ENCODE measurements at places on chromosomes 5 and 9. TPM values are rescaled to one million over a fixed set of nuclear protein-coding genes. Genes with fewer than 3 reads are reported as not detected.
A peak's percentile ranks its signal among the peaks of the same experiment; 100 is the strongest.

DNA sequence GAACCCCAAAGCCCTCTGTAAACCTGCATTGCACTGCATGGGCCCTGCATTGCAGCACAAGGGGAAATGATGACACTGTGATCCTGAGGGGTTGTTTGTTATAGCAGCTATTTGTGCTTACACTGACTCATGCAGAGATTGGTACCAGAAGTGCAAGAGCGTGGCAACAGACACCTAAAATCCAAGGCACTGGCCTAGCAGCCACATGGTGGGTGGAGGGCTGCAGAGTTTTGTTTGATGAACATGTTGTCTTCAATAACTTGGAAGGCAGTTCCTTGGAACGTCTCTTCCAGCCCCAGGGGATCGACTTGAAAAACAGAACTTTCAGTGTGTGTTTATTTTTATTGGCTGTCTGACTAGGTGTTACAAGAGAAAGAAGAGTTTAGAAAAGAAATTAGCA, 14.5 kb downstream of the FCN2 start:
- no peak overlapping the region for H3K27ac ChIP-seq
- no peaks in the 10 kb centered on the region for H3K4me1 ChIP-seq
- H3K36me3 ChIP-seq = peaks cover 4% of the 10 kb centered on the region

DNA sequence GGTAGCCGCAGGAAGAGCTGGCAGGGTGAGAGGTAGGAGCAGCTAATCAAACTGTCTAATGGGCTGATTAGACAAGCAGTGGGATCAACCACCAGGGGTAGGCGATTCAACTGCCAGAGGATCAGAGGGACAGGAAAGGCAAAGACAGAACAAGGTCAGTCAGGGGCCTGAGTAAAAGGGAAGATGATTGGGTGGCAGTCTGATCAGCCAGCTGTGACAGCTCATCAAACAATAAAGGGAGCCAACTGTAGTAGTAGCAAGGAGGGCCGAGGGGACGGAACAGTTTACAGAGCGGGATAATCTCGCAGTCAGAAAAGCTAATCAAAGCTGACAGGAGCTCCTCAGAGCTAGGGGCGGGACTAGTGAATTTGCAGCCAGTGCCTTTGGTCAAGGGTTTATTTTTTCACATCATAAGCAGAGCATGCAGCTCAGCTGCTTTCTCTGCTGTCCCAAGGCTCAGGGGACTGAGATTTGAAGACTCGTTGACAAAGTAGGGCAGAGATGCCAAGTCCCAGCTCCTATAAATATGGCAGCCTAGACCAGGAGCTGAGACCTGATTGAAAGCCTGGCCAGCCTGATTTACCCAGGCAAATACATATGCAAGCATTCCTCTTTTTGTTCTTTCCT, 418.2 kb downstream of the GABRG2 start:
- H3K27me3 ChIP-seq = no peaks in the 10 kb centered on the region
- no peak overlapping the region for H3K27ac ChIP-seq
- H3K4me3 ChIP-seq = no peak overlapping the region

Gene CD72
- total RNA-seq = 7.0 TPM

GRCh38 chr5:152472083-152472482, 67.0 kb upstream of the NMUR2 start:
- H3K4me3 ChIP-seq = no peak overlapping the region
- peaks cover 9% of the 10 kb centered on the region for H3K27me3 ChIP-seq
- H3K4me1 ChIP-seq = peaks cover 16% of the 10 kb centered on the region
- no peak overlapping the region for H3K27ac ChIP-seq

DNA sequence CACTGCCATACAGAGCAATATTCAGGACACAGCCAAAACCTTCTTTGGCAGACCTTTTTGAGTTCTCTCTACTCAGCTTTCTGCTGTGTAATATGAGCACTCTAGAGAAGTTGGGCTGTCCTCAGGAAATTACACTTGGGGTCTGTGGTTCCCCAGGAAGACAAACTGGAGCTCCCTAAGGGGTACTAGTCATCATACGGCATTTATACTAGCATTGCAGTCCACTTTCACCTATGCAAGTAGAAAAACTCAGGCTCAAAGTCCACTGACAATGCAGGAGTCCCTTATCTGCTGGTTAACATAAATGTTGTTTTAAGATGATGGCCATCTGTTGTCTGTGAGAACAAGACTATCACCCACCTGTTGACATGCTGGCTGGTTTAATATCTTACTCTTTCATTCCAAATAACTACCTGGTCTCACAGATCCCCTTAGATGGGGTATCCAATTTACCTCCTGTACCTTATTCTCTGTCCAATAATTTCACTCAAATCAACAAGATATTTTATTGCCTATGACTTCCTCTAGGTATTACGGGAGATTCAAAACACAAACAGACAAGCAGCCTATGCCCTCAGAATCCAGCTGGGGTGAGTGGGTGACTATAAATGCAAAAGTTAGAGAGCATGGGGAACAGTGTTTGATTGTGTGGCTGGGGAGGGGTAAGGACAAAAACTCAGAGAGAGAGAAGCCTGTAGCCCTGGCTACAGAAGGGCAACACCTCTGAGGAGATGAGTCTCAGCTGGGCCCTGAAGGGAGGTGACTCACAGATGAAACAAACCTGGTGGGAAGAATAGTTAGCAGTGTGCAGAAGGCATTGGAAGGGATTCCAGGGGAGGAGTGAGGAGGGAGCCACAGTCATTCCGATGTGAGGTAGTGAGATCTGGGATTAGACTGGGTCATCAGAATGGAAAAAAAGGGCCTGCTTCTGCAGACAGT, 10.2 kb downstream of the DOCK8 start:
- no peak overlapping the region for H3K27ac ChIP-seq
- H3K4me1 ChIP-seq = peaks cover 33% of the 10 kb centered on the region
- no peaks in the 10 kb centered on the region for H3K27me3 ChIP-seq
- peak; percentile 71 for DNase-seq

DNA sequence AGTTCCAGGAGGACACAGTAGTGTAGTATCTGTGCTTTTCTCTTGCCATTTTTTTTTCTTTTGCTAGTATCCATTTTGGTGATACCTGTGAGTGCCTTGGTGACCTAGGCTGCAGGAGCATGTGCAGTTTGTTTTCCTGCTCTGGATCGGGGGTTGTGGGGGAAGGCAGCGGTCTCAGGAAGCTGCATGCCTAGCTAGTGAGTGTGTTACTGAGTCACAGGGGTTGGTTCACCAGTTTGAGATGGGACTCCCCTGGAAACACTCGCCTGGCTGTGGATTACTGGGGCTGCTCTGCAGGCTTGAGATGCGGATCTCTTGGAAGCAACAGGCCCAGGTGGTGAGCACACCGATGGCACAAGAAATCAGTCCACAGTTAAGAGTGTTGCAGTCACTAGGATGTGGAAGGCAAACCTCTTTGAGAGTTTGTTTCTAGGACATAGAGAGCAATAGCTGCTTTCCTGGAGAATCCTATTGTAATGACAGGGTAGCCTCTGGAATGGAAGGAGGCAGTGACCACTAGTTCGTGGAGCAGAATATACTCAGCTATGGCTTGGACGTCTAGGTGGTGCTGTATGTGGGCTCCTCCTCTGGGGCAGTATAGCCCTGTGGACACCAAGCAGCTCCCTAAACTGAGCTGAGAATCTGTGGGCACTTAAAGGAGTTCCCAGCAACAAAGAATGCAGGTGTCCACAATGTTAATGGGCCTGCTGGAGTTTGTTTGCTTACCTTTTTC, 20.0 kb upstream of the SPATA31E1 start:
- H3K4me1 ChIP-seq = no peaks in the 10 kb centered on the region
- H3K27me3 ChIP-seq = peaks cover 25% of the 10 kb centered on the region
- no peaks in the 10 kb centered on the region for H3K36me3 ChIP-seq

Gene IL13
- 8.4 TPM for total RNA-seq

- peaks cover 11% of the 10 kb centered on the region for H3K27me3 ChIP-seq
- no peak for DNase-seq
- no peaks in the 10 kb centered on the region for H3K36me3 ChIP-seq
- no peaks in the 10 kb centered on the region for H3K4me1 ChIP-seq
- H3K4me3 ChIP-seq = no peak overlapping the region
Observed at GRCh38 chr9:4225291-4226028, 74.4 kb downstream of the GLIS3 start.

Gene LNPEP
- total RNA-seq = 180 TPM

- peaks cover 12% of the 10 kb centered on the region for H3K4me1 ChIP-seq
- H3K4me3 ChIP-seq = no peak overlapping the region
- peak overlapping the region; percentile 47 for H3K27ac ChIP-seq
- no peak for DNase-seq
- peaks cover 6% of the 10 kb centered on the region for H3K36me3 ChIP-seq
Observed at GRCh38 chr9:130117816-130118632, 54.2 kb upstream of the NCS1 start.

GRCh38 chr5:93915142-93915553, 173.7 kb upstream of the POU5F2 start:
- H3K36me3 ChIP-seq = no peaks in the 10 kb centered on the region
- no peak overlapping the region for H3K4me3 ChIP-seq
- no peaks in the 10 kb centered on the region for H3K27me3 ChIP-seq
- DNase-seq = no peak
- no peak overlapping the region for H3K27ac ChIP-seq

Gene OMD
- total RNA-seq = not detected

GRCh38 chr9:132743931-132744479, 73.7 kb downstream of the GTF3C4 start:
- no peak overlapping the region for H3K27ac ChIP-seq
- DNase-seq = no peak
- peaks cover 32% of the 10 kb centered on the region for H3K27me3 ChIP-seq
- no peaks in the 10 kb centered on the region for H3K4me1 ChIP-seq
- no peak overlapping the region for H3K4me3 ChIP-seq

Gene NUTM2G
- not detected for total RNA-seq

Gene ARID3C
- not detected for total RNA-seq

GRCh38 chr9:27292659-27293405, 4.1 kb downstream of the EQTN start:
- H3K36me3 ChIP-seq = no peaks in the 10 kb centered on the region
- H3K4me1 ChIP-seq = no peaks in the 10 kb centered on the region
- no peak overlapping the region for H3K27ac ChIP-seq

DNA sequence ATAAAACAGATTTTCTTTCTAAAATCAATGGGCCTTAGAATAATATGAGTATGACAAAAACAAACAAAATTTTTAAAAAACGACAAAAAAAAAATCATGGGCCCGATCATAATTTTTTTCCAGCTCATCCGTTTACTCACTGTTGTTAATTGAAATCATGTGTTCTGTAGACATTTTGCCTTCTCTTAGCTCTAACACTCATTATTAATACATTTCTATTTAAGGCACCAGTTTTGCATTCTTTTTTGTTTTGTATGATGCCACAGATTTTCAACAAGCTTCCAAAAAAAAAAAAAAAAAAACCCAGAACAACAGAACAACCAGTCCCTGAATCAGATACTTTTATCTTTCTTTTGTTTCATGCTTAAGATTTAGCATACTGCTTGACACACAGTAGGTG, 86.4 kb downstream of the PRLR start:
- H3K4me1 ChIP-seq = no peaks in the 10 kb centered on the region
- no peaks in the 10 kb centered on the region for H3K27me3 ChIP-seq
- no peaks in the 10 kb centered on the region for H3K36me3 ChIP-seq
- no peak for DNase-seq
- no peak overlapping the region for H3K4me3 ChIP-seq
- no peak overlapping the region for H3K27ac ChIP-seq

- no peak overlapping the region for H3K4me3 ChIP-seq
- H3K27me3 ChIP-seq = peaks cover 52% of the 10 kb centered on the region
- H3K27ac ChIP-seq = no peak overlapping the region
- peaks cover 3% of the 10 kb centered on the region for H3K4me1 ChIP-seq
- DNase-seq = no peak
Observed at GRCh38 chr5:176679365-176680225, 32.3 kb downstream of the TSPAN17 start.

DNA sequence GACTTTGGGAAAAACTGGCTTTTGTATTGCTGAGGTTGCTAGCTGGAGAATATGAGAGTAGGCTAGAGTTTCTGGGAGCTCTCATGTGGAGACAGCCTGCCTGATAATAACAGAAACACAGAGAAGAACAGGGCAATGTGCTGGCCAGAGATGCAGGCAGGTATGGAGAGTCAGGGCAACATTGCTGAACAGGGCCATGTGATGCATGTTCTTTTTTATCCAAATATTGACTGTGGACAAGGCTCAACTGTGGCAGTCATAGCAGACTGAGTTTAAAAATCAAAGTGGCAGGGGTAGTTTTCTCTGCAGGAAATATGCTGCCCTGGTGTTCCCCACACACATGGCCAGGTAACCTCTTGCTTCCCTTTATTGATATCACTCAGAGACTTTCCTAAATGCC, 381.1 kb downstream of the RASEF start:
- DNase-seq = no peak
- H3K27me3 ChIP-seq = no peaks in the 10 kb centered on the region
- H3K36me3 ChIP-seq = no peaks in the 10 kb centered on the region
- H3K27ac ChIP-seq = no peak overlapping the region
- H3K4me3 ChIP-seq = no peak overlapping the region
- no peaks in the 10 kb centered on the region for H3K4me1 ChIP-seq

GRCh38 chr5:146788898-146789297, 89.7 kb downstream of the PPP2R2B start:
- no peak for DNase-seq
- no peaks in the 10 kb centered on the region for H3K27me3 ChIP-seq
- no peak overlapping the region for H3K4me3 ChIP-seq
- peaks cover 49% of the 10 kb centered on the region for H3K4me1 ChIP-seq

DNA sequence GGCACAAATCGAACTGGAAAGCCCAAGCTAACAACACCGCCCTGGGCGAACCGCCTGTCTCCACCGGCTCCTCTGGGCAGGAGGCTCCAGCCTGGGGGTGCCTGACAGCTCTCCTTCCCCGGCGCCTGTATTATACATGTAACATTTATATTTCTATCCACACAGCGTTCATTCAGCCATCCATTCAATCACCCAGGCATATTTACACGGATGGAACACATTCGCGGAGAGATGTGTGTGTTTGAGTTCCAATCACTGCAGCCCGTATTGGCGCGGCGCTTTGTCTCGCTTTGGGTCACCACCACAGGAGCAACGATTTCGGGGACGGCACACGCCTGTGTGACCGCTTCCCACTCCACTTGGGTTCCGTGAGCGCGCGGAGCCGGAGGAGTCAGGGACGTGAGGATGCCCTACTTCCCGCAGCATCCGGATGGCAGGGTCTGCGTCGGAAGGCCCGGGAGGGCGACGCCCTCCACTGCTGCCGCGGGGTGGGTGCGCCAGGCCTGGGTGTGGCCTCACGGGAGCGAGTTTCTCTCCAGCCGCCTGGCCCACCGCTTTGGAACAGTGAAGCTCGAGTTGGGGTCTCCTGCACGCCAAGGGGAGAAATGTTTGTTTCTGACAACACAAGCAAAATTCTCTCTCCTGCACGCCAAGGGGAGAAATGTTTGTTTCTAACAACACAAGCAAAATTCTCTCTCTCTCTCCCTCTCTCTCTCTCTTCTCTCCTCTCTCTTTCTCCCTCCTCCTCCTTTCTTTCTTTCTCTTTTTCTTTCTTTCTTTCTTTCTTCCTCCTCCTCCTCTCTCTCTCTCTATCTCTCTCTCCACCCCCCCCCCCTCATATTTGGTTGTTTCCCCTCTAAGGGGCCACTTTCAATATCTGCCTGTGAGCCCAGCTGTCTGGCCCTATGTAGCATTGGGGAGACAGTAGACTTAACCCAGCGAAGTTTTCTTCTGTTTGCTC, 1.1 kb upstream of the SV2C start:
- no peaks in the 10 kb centered on the region for H3K36me3 ChIP-seq
- H3K4me3 ChIP-seq = peak overlapping the region; percentile 81
- peaks cover 14% of the 10 kb centered on the region for H3K4me1 ChIP-seq
- H3K27me3 ChIP-seq = peaks cover 63% of the 10 kb centered on the region
- H3K27ac ChIP-seq = no peak overlapping the region
- DNase-seq = no peak

- DNase-seq = no peak
- H3K4me1 ChIP-seq = no peaks in the 10 kb centered on the region
- peaks cover 21% of the 10 kb centered on the region for H3K27me3 ChIP-seq
Observed at GRCh38 chr5:80573062-80573461, 3.0 kb upstream of the ANKRD34B start.

Measured in natural killer cell treated with Interleukin-12 subunit alpha and Interleukin-12 subunit beta and Interleukin-15 and Interleukin-18, amount 100 ng/mL, for 72 hours (primary cell).